ENCODE measurements at places on chromosomes 3 and 15. TPM values are rescaled to one million over a fixed set of nuclear protein-coding genes. Genes with fewer than 3 reads are reported as not detected.

DNA sequence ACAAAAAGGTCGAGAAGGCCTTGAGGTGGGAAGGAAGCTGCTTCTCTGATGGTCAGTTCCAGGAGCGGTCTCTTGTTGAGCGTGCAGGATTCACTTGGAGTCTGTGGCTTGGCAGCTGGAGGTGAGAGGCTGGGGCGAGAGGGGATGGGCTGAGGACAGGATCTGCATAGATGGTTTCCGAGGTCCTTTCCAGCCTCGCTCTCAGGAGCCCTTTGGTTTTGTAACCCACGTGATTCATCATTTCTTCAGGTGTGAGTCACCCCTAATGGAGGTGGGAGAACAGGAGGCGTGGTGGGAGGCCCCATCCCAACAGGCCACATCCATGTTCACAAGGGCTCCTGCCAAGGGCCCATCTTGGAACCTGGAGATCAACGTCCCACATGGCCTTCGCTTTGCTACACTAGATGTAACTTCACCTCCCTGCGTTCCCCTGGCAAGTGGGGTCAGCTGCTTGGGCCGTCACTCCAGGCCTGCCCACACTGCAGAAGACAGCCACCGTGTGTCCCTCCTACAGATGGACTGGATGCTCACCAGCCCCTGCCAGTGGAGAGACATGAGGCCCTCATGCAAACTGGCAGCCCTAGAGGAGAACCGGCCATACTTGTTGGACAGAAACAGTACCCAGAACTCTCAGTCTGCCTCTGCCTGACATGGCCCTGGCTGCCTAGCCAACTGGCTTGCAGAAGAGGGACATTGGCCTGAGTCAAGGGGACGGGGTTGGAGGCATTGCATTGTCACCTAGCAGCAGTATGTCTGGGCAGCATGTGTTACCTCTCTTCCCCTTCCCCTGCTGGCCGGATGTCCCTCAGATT is 1.6 kb upstream of the PCSK6 start:
- peak overlapping the region; percentile 16 for H3K4me3 ChIP-seq
- peak overlapping the region; percentile 13 for H3K27ac ChIP-seq
- peaks cover 3% of the 10 kb centered on the region for H3K36me3 ChIP-seq
- no peak for DNase-seq
- peaks cover 3% of the 10 kb centered on the region for H3K4me1 ChIP-seq

GRCh38 chr3:10333349-10333650 is 12.4 kb upstream of the SEC13 start:
- no peak overlapping the region for H3K4me3 ChIP-seq
- DNase-seq, result no peak
- peaks cover 20% of the 10 kb centered on the region for H3K27me3 ChIP-seq
- no peak overlapping the region for H3K27ac ChIP-seq
- no peaks in the 10 kb centered on the region for H3K36me3 ChIP-seq

GRCh38 chr3:40337136-40338108 is 27.9 kb downstream of the EIF1B start:
- no peak for DNase-seq
- no peak overlapping the region for H3K27ac ChIP-seq
- H3K36me3 ChIP-seq, result no peaks in the 10 kb centered on the region

GRCh38 chr3:40720863-40721262 is 196.1 kb downstream of the ZNF621 start:
- DNase-seq, result no peak
- peaks cover 9% of the 10 kb centered on the region for H3K27me3 ChIP-seq
- H3K4me3 ChIP-seq, result no peak overlapping the region
- H3K36me3 ChIP-seq, result no peaks in the 10 kb centered on the region
- H3K4me1 ChIP-seq, result no peaks in the 10 kb centered on the region
- no peak overlapping the region for H3K27ac ChIP-seq

GRCh38 chr3:11137627-11137959 is 16.7 kb upstream of the HRH1 start:
- no peak for DNase-seq
- H3K36me3 ChIP-seq, result no peaks in the 10 kb centered on the region
- no peak overlapping the region for H3K27ac ChIP-seq
- no peak overlapping the region for H3K4me3 ChIP-seq

- H3K4me3 ChIP-seq, result no peak overlapping the region
- H3K27me3 ChIP-seq, result peaks cover 3% of the 10 kb centered on the region
- no peaks in the 10 kb centered on the region for H3K36me3 ChIP-seq
- DNase-seq, result peak; percentile 23
Observed at GRCh38 chr3:160981217-160981938, 123.8 kb downstream of the B3GALNT1 start.

- no peak overlapping the region for H3K4me3 ChIP-seq
- no peaks in the 10 kb centered on the region for H3K36me3 ChIP-seq
- no peaks in the 10 kb centered on the region for H3K4me1 ChIP-seq
- no peak for DNase-seq
Observed at GRCh38 chr3:43647331-43648166, 25.7 kb upstream of the ANO10 start.

DNA sequence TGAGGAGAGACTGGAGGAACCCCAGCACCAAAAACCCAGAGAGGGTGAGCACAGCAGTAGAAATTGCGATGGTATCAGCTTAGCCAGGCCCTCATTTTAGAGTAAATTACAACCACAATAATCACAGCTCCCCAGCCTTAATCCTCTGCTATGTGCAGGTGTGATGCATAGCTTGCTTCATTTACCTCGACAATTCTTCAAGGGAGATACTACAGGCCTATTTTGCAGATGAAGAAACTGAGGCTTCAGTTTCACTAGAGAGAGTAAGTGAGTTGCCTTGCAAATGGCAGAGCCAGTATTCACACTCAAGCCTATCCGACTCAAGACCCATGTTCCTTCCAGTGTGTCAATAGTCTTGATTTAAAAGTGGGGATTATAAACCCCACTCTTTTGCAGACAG is 33.4 kb downstream of the LSM3 start:
- H3K4me3 ChIP-seq, result no peak overlapping the region
- H3K27me3 ChIP-seq, result no peaks in the 10 kb centered on the region
- H3K27ac ChIP-seq, result no peak overlapping the region
- no peaks in the 10 kb centered on the region for H3K4me1 ChIP-seq
- DNase-seq, result no peak

DNA sequence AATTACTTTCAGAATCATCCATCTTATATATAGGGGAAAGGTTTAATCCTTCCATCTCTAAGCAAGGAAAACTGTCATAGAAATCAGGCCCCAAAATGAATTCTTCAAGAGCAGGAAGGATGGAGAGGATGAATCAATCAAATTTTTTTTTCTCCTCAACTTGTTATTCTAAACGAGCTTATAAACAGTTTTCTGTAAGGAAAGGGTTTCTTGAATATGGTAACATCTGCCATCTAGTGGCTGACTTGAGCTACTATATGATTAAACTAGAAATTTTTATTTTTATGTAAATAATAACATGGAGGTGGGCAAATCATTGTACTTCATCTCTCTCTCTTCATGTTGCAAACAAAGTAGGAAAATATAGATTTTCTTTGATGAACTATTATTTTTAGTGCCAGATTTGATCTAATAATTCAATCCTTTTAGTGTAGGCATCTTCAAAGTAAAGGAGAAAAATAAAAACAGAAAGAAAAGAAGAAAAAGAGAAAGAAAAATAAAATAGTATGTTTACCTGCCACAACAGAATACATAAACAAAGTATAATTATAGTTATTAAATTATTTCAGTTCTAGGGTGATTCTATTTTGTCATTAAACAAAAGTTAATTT is 146.6 kb downstream of the SERPINI1 start:
- H3K27me3 ChIP-seq, result peaks cover 18% of the 10 kb centered on the region
- no peak overlapping the region for H3K4me3 ChIP-seq
- H3K27ac ChIP-seq, result no peak overlapping the region
- peaks cover 4% of the 10 kb centered on the region for H3K4me1 ChIP-seq
- DNase-seq, result no peak

GRCh38 chr3:110804856-110805255 is 266.8 kb upstream of the NECTIN3 start:
- no peaks in the 10 kb centered on the region for H3K36me3 ChIP-seq
- H3K4me1 ChIP-seq, result peaks cover 4% of the 10 kb centered on the region
- no peak overlapping the region for H3K27ac ChIP-seq
- peaks cover 5% of the 10 kb centered on the region for H3K27me3 ChIP-seq

DNA sequence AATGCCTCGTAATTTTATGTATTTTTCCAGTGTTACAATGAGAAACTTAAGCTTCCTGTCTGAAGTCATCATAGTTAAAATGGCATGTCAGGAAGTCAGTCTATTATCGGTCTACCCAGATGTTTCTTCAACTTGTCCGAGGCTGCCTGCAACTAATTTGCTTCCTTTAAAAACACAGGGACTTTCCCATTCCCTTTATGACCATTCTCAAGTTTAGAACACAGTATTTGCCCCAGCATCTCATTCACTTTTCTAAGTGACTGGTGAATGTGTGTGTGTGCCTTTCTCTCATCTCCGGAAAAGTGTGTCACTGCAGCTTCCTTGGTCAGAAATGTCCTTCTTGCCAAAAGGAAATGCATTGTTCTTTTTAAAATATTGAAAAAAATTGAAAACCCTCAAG is 466.6 kb downstream of the RAP2B start:
- H3K36me3 ChIP-seq, result peaks cover 6% of the 10 kb centered on the region
- no peak for DNase-seq
- peak overlapping the region; percentile 63 for H3K27ac ChIP-seq
- H3K27me3 ChIP-seq, result no peaks in the 10 kb centered on the region

GRCh38 chr15:26521691-26522198 is 251.1 kb downstream of the GABRB3 start:
- no peak overlapping the region for H3K27ac ChIP-seq
- DNase-seq, result no peak
- no peaks in the 10 kb centered on the region for H3K27me3 ChIP-seq

GRCh38 chr3:40191850-40192448 is 117.6 kb upstream of the EIF1B start:
- H3K36me3 ChIP-seq, result no peaks in the 10 kb centered on the region
- peak; percentile 59 for DNase-seq
- no peak overlapping the region for H3K4me3 ChIP-seq
- H3K27me3 ChIP-seq, result peaks cover 3% of the 10 kb centered on the region
- no peaks in the 10 kb centered on the region for H3K4me1 ChIP-seq
- H3K27ac ChIP-seq, result no peak overlapping the region

DNA sequence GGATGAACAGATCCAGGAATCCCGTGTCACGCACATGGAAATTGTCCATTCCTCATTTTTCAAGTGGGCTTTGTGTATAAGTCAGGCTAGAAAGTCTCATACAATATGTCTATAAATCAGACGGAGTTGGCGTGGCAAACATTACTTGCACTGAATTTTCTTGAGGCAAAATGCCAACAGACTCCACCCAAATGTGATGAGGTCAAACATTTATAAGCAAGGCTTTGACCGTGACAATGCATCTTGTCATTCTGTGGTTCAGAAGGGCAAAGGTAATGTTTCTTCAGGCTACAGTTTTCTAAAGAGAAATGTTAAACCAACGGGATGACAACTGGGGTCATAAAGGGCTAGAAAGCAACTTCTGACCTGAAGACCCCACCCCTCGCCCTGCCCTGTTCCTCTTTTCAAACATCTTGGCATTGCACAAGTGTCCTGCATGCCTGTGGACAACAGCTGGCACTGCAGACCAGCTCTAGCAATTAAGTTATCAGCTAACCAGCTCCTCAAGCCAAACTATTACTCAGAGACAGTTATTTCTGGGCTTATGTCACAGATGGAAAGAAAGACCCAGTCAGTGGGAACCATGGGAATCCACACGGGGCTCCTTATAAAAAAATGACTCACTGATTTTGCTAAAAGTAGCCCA is 36.5 kb upstream of the SPTBN5 start:
- no peaks in the 10 kb centered on the region for H3K27me3 ChIP-seq
- H3K36me3 ChIP-seq, result peaks cover 2% of the 10 kb centered on the region
- H3K4me1 ChIP-seq, result peaks cover 63% of the 10 kb centered on the region
- H3K27ac ChIP-seq, result no peak overlapping the region
- no peak overlapping the region for H3K4me3 ChIP-seq
- no peak for DNase-seq

DNA sequence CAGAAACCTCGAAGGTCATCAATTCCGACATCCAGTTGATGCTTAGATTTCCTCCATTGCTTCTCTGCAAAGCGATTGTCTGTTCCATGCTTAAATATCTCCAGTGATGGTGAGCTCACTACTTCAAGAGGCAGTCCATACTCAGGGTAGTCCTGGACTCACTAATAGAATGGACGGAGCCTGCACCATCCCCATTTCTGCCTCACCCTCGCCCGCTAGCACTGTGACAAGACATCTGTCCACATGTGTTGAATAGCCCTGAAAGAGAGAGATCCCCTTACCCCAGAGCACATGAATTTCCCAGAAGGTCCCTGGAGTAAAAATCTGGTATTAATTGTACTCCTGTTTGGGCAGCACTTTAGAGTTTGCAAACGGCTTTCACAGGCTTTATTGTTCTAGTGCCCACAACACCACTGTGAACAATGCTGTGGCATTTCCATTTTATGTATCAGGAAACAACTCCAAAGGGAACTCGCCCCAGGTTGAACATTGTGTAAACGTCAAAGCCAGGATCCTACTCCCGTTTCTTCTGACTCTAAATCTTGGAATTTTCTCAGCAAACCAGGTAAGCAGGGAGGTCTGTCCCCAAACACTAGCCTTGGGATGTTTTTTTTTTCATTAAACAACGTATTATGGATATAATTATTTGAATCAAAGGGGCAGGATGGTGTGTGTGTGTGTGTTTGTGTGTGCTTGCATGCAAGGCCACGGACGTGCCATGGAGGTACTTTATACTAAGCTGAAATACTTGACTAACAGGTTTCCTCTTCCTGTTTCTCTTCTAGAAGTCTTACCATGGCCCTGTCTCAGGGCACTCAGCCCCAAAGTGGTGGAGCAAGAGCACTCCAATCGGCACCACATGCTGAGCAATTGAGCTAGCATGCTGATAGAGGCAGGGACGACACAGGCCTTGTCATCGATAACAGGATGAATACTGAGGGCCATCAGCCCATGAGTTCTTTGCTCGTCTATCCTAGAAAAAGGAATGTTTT is 198.3 kb downstream of the OPA1 start:
- H3K27me3 ChIP-seq, result peaks cover 12% of the 10 kb centered on the region
- H3K36me3 ChIP-seq, result no peaks in the 10 kb centered on the region
- DNase-seq, result no peak
- H3K4me1 ChIP-seq, result peaks cover 4% of the 10 kb centered on the region
- H3K4me3 ChIP-seq, result no peak overlapping the region
- no peak overlapping the region for H3K27ac ChIP-seq

DNA sequence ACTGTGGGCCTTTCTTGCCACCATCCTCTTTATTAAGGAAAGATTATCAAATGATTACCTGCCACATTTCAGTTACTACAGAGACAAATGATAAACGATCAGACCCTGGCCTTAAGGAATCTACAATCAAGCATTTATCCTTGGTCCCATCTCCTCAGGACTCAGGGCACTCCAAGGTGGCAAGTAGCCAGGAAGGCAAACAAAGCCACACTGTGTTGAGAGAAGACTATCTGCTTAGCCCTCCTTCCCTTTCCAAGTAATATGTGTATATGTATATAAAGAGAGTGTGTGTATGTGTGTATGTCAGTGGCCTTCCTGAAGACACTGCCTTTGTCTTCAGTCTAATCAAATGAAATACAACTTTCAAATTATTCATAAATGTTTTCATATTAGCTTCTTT is 490.1 kb upstream of the ATP11B start:
- no peaks in the 10 kb centered on the region for H3K36me3 ChIP-seq
- DNase-seq, result no peak
- no peaks in the 10 kb centered on the region for H3K4me1 ChIP-seq
- H3K27ac ChIP-seq, result no peak overlapping the region
- H3K4me3 ChIP-seq, result no peak overlapping the region
- H3K27me3 ChIP-seq, result no peaks in the 10 kb centered on the region

PLA1A gene
- total RNA-seq, result not detected

ZNF502 gene
- 1.4 TPM for total RNA-seq

FGF12 gene
- total RNA-seq, result not detected

CHRD gene
- total RNA-seq, result not detected

Measured in activated CD4-positive, alpha-beta T cell treated with anti-CD3 and anti-CD28 coated beads, Interleukin-2, amount 10 ng/mL, durations not matched to agents 7 days and 5 days (primary cell).